ENCODE measurements at places on chromosomes 12 and 14. TPM values are rescaled to one million over a fixed set of nuclear protein-coding genes. Genes with fewer than 3 reads are reported as not detected.

Gene CAPZA3
- total RNA-seq: not detected

Gene KRT77
- total RNA-seq: not detected

Gene PLBD1
- 0.23 TPM for total RNA-seq

Gene IL26
- total RNA-seq: not detected

Gene NRXN3
- total RNA-seq: 0.92 TPM

Gene MANSC4
- not detected for total RNA-seq

Gene CLEC2B
- 51.1 TPM for total RNA-seq

Gene LRCOL1
- not detected for total RNA-seq

Gene ERH
- 128 TPM for total RNA-seq

Gene KCNMB4
- total RNA-seq: 2.2 TPM

Gene TMEM117
- total RNA-seq: 8.5 TPM

DNA sequence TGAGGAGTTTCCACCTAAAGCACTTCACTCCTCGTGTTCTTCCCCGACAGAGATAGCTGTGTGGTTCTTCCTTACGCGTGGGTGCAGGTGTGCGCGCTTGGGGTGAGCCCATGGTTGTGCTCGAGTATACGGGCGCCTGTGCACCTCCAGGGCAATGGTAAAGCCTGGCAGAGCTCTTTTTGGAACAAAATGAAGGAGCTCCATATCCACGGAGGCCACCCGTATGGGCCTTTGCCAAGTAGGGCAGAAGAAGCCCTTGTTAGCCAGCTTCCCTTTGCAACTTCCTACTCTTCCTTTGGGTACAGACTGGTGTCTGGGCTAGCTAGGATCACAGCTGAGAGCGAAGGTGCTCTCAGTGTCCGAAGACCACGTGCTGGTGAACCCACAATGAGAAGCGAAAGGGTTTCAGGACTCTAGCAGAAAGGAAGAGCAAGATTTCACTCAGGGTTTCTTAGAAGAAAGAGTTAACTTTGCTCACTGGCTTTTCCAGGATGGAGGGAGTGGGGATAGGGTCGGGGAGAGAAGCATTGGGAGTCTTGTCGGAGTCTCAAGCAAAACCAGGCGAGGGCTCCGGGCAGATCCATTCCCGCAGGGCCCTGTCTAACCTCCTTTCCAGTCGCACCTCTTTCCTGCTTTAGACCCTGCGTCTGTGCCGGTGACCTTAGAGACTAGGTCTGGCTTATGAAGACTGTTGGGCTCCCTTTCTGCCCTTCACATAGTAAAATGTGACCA is 960 bp upstream of the LRFN5 start:
- DNase-seq: no peak

DNA sequence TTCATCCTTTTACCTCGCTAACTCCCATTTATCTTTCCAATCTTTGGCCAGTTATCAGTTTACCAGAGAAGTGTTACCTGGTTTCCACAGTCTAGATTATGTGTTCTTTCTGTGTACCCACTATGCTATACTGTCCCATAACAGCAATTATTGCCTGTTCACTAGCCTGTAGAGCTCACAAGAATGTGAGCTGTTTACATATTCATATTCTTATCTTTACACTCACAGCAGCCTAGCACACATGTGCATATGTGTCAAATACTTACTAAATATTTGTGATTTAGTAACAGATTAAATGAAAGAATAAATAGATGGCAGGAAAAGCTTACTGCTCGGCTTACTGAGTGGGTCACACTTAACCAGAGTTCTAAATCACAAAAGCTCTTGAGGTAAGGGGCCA is 97.8 kb downstream of the NOVA1 start:
- no peak for DNase-seq

DNA sequence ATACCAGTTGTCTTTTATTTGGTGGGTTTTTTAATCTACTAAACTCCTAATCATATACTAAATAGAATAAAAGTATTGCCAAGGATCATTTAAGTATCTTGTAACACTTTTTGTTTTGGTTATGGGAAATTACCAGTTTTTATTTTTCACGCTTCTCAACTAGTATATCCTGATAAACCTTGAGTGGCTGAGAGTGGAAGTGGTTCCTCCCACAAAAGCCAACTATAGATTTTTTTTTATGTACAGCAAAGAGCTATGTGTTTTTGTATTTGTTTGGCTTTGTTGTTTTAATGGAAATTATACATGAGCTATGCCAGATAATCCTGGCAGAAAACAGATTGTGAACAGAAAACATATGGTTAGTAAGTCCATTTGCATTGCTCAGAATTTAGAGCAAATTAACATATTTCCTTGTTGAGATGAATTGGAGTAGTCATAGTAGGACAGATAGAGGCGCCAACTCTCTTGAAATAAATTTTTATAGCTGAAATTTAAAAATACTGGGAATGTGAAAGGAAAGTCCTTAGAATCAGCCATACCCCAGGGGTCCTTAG is 60.9 kb upstream of the PSMA6 start:
- no peak for DNase-seq

GRCh38 chr12:115213538-115214016 is 529.6 kb upstream of the TBX3 start:
- DNase-seq: no peak

- peak; percentile 29 for DNase-seq
These were observed 12.5 kb downstream of the PRDM4 start for GRCh38 chr12:107748472-107748871.

- DNase-seq: no peak
These were observed 31.0 kb upstream of the TEX22 start for GRCh38 chr14:105367116-105368031.

DNA sequence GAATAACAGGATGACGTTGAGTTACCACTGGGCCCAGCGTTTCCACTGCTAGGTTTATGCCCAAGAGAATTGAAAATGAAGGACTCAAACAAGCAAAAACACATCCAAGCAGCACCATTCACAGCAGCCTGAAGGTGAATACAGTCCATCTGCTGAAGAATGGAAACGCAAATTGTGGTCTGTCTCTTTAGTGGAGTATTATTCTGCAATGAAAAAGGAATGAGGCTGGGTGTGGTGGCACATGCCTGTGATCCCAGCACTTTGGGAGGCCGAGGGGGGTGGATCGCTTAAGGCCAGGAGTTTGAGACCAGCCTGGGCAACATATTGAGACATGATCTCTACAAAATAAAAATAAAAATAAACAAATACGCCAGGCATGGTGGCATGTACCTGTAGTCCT is 41.9 kb upstream of the RFLNA start:
- DNase-seq: no peak

- DNase-seq: no peak
These were observed at the start of gene ZBTB42 for GRCh38 chr14:104800771-104801519. Gene ZBTB42, plus strand, starts transcription at chr14:104801101. Its CDS starts 97 bp downstream, at chr14:104801198.

DNA sequence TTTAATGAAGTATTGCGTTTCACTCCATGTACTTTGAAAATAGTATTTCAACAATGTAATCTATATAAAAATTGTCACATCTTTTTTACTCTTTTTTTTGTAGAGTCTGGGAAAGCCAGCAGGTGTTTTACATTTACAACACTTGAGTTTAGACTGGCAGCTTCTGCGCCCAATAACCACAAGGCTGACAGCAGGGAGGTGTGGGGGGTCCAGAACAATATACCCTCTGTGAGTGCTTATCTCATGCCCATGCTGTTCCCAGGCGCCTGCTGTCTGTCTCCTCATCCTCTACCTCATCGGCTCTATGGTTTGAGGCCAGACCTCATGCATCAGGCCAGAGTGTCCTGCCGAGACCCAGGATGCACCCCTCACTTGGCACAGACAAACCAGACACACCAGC is 24.9 kb downstream of the FBRSL1 start:
- DNase-seq: no peak

DNA sequence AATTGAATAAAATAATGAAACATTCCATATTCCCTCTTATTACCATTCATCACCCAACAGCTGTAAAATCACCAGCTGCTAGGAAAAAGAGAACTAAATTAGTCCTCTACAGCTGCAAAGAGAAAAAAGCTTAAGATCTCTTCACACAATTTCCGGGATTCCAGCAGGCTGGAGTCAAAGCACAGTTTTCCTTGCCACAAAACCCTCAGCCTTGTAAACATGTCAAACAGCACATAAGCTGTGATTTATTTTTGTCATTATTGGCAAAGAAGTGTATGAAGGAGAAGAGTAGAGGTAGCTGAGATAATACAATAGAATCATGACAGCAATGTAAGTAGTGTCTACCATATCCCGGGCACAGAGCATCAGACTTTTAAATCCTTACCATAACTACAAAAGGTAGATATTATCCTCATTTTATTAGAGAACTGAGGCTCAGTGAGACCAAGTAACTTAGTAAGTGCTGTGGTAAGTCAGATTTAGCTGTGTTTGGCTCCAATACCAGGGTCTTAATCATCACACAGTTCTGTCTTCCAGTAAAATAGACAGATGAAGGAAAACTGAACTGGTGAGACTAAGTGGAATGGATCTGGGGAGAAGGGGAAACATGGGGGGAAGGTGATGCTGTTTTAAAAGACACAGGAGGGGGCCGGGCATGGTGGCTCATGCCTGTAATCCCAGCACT is 57.3 kb downstream of the NTN4 start:
- DNase-seq: no peak

DNA sequence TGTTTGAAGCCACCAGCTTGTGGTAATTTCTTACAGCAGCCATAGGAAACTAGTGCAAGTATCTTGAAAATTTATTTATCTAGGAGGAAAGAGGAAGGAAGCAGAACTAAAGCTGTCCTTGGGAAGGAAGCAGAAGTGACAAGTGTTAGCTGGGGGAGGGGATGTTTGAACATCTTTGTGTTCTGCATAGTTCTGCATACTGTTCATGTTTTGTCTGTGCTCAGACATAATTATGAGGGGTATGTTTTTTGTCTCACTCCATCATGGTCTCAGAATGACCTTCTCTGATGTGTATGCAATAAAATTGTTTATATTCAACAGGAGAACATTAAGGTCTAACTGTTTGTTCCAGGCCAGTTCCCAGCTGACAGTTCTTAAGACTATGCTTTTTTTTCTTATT is 606.5 kb downstream of the GALC start:
- DNase-seq: no peak

DNA sequence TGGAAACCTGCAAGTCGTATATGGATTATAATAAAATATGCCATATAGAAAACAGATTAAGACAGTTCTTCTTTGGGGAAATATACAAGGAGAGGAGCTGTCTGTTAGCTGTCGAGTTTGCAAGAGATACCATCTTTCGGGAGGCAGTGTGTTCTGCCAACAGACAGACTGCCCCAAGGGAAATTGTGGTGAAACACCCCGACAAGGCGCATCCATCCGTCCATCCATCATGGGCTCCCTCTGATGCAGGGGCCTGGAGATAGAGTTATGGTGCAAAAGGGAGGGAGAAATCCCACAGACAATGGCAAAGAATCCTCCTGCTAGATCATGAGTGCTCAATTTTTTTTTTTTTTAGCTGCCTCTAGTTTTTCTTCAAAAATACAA is 156.3 kb downstream of the DPF3 start:
- no peak for DNase-seq

DNA sequence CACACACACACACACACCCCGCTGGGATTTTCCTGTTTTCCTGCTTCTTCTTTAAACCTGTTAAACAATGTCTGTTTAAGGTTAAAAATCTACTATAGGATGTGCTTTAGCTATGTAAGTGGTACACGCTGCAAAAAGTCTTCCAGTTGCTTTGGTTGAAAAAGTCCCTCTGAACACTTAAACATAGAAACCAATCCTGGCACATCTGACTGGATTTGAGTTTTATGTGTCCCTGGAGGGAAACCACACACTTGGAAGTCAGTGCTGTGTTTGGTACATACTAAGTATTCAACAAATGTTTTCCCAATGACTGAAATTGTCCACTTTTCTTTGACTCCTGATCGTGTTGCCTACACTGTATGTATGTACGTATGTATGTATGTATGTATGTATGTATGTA is 22.0 kb downstream of the CFL2 start:
- DNase-seq: no peak

DNA sequence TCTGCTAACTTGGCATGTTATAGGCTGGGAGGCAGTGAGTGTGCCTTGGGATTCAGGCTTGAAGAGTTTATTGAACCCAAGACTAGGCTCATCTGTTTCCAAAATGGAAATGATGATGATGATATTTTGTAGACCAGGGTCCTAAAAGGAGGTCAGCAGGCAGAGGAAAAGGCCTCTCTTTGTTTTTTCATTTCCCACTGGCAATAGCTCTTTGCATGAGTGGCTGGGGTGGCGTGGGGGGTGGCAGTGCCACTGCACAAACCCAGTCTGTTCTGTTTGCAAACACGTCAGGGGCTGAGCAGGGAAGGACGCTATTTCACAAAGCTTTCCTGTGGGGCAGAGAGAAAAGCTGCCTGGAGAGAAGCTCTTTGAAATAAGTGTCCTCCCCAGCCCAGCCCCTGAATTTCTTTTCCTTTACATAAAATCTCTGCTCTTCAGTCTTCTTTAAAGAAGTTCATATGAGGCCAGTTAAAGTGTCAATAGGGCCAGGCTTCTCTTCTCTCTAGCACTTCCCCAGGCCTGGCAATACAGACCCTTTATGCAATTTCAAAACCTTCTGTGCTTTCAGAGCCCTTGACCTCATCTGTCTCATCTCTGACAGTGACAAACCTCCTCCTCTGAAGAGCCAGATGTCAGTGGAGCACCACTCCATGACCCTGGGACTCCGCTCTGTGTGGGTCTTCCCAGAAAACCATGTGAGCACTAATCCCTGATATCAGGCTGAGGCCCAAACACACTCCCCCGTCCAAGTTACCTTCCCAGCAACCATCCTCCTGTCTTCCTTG is 72.8 kb downstream of the ZNF664 start:
- DNase-seq: no peak

DNA sequence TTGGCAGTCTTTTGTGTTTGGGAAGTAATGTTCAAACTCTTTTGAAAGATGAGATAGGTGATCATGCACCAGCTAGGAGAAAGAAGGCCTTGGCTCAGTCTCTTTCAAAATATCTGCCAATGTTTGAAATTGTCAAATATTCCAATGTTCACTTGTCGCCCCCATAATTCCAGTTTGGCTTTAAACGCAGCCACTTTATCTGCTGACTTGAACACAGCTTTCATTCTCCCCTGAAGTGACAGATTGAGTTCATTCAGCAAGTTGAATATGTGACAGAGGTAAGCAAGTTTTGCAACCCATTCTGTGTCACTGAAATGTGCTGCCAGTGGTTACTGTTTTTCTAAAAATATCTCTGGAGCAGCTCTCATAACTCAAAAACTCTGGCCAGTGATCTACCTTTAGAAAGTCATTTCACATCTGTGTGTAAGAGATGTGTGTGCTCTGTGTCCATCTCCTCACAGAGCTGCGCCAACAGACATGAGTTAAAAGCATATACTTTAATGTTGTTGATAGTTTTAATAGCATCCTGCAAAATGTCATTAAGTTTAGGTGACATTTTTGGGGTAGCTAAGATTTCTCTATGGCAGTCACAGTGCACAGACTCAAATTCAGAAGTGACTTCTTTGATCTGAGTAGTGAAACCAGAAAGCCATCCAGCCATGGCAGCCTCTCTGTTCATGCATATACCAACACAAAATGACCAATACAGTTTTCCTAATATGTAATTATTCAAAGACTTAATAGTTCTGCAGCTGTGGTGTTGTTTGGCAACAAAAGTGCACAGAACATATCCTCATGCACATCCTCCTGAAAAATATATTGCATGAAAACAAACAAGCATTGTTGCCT is 614.3 kb upstream of the MIS18BP1 start:
- DNase-seq: no peak

DNA sequence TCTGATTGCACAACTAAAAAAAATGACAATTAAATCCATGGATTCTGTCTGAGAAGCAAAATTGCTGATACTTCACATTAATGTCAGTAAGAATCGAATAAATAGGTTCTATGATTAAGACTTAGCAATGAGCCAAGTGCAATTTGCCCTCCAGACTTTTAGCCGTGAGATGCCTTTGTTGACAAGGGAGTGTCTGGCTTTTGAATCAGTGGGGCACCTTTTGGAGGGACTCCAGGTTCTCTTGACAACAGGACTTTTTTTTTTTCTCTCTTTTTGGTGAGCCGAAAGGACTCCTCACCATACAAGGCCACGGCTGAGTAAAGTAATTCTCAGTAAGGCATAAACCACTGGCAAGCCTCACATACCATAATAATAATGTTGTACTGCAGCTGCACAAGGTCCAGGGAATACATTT is 4.7 kb upstream of the MDM1 start:
- no peak for DNase-seq
